ENCODE measurements at places on chromosomes 2 and 18.

- no peak overlapping the region for H3K27ac ChIP-seq
- H3K36me3 ChIP-seq, result peaks cover 43% of the 10 kb centered on the region
- peaks cover 5% of the 10 kb centered on the region for H3K4me1 ChIP-seq
- no peaks in the 10 kb centered on the region for H3K27me3 ChIP-seq
- no peak overlapping the region for H3K4me3 ChIP-seq
- DNase-seq, result peak; percentile 16
Measured at GRCh38 chr2:3539836-3540235, 18.3 kb downstream of the RNASEH1 start.

DNA sequence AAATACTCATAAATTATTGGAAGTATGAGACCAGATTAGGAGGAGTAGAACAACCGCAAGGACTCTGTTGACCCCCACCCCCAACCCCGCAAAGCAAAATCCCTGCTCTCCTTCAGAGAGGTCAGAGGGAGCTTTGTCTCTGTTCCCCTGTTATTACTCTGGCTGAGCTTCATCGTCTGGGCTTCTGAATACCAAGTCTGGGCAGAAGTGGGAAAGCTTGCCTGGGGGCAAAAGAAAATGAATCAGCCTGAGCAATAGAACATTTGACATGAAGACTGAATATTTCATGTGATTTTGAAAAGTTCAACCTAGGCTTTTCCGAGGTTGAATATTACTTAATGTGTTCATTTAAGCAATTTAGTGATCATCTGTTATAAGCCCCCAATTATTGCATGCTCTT, 114.6 kb upstream of the ARHGAP28 start:
- H3K4me1 ChIP-seq, result peaks cover 6% of the 10 kb centered on the region
- no peak overlapping the region for H3K4me3 ChIP-seq
- H3K27ac ChIP-seq, result no peak overlapping the region
- no peak for DNase-seq

- DNase-seq, result no peak
- no peaks in the 10 kb centered on the region for H3K27me3 ChIP-seq
- no peaks in the 10 kb centered on the region for H3K36me3 ChIP-seq
- H3K4me1 ChIP-seq, result peaks cover 18% of the 10 kb centered on the region
- H3K4me3 ChIP-seq, result no peak overlapping the region
Measured at GRCh38 chr2:64196963-64197362, 52.7 kb upstream of the PELI1 start.

- H3K27ac ChIP-seq, result no peak overlapping the region
- DNase-seq, result peak; percentile 19
- no peak overlapping the region for H3K4me3 ChIP-seq
- peaks cover 12% of the 10 kb centered on the region for H3K36me3 ChIP-seq
- no peaks in the 10 kb centered on the region for H3K27me3 ChIP-seq
Measured at GRCh38 chr2:121825003-121825950, 69.8 kb downstream of the TSN start.

- H3K27me3 ChIP-seq, result peaks cover 2% of the 10 kb centered on the region
- H3K27ac ChIP-seq, result no peak overlapping the region
- peaks cover 9% of the 10 kb centered on the region for H3K4me1 ChIP-seq
- DNase-seq, result peak; percentile 88
- H3K36me3 ChIP-seq, result no peaks in the 10 kb centered on the region
Measured at GRCh38 chr2:127649684-127650040, 3.7 kb downstream of the GPR17 start.

DNA sequence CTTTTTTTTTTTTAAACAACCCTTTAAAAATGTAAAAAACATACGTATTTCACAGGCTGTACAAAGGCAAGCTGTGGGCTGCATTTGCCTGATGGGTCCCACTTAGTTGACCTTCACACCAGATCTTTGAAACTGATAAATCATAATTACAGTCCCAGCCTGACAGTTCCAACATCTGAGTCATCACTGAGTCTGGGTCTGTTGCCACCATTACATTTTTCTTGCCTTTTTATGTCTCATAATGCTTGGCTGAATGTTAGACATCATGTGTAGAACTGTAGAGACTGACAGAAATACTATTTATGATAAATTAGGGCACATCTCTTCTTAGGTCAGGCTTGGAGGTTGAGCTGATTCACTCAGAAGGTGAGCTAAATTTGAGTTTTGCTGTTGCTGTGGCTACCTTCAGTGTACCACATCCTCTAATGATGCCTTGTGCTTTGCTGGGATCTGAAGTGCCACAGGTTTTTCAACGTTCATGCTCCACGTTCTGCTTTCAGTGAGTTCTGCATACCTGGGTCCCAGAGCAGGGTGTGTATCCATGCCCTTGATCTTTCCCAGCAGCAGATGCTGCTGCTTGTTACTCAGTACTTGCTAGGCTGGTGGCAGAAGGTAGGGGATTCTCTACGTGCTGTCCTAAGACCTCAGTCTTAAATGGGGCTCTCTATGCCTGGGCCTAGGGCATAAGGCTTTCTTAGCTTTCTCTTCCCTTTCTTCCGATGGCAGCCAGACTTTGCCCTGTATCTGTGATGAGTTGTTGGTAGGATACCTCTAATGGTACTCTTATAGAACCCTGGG, 160.6 kb upstream of the SMAD7 start:
- peaks cover 39% of the 10 kb centered on the region for H3K36me3 ChIP-seq
- H3K4me1 ChIP-seq, result peaks cover 9% of the 10 kb centered on the region
- no peak overlapping the region for H3K27ac ChIP-seq

GRCh38 chr18:56973487-56973886, 173.4 kb upstream of the BOD1L2 start:
- no peaks in the 10 kb centered on the region for H3K27me3 ChIP-seq
- no peak for DNase-seq
- no peak overlapping the region for H3K27ac ChIP-seq

GRCh38 chr2:82139979-82140611, 1835.5 kb upstream of the LRRTM1 start:
- H3K36me3 ChIP-seq, result peaks cover 3% of the 10 kb centered on the region
- H3K27me3 ChIP-seq, result no peaks in the 10 kb centered on the region
- no peak for DNase-seq
- H3K27ac ChIP-seq, result no peak overlapping the region

DNA sequence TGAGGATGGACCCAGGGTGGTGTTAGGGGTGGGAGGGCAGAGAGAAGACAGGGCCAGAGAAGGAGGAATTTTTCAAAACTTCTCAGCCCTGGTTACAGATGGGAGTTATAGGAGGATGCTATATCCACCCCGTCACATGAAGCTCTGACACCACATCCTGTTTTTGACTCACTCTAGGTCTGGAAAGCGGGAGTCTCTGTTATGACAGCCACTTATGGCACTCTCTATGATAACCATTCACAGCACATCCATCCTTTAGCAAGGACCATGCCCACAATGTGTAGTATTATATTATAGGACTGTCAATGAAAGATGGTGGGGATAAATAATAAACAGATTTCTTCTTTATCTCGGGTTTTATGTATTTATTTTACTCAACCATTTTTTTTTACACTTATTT, 461.2 kb downstream of the CDH2 start:
- no peak for DNase-seq
- no peak overlapping the region for H3K4me3 ChIP-seq
- peaks cover 5% of the 10 kb centered on the region for H3K36me3 ChIP-seq
- peaks cover 77% of the 10 kb centered on the region for H3K4me1 ChIP-seq
- H3K27me3 ChIP-seq, result no peaks in the 10 kb centered on the region

- no peaks in the 10 kb centered on the region for H3K4me1 ChIP-seq
- DNase-seq, result no peak
- no peaks in the 10 kb centered on the region for H3K36me3 ChIP-seq
- H3K27me3 ChIP-seq, result no peaks in the 10 kb centered on the region
- H3K27ac ChIP-seq, result no peak overlapping the region
Measured at GRCh38 chr2:195477248-195477995, 179.6 kb upstream of the SLC39A10 start.

DNA sequence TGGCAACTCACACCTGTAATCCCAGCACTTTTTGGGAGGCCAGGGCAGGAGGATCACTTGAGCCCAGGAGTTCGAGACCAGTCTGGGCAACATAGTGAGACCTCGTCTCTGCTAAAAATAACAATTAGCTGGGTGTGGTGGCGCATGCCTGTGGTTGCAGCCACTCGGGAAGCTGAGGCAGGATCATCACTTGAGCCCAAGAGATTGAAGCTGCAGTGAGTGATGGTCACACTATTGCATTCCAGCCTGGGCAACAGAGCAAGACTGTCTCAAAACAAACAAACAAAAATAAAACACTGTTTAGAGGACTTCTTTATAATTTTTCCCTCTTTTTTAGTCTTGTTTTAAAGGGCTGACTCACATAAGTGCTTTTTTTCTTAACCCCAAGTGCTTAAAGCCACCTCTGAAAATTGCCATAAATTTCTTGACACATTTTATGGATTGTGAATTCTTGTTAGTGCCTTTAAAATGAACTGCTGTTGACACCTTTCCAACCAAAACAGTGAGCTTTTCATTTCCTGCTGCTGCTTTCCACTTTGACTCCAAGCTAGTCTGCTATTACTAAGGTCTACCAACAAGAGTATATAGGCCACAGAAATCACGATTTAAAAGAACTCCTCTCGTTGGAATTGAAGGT, 41.7 kb downstream of the CYP20A1 start:
- H3K27me3 ChIP-seq, result no peaks in the 10 kb centered on the region
- no peaks in the 10 kb centered on the region for H3K4me1 ChIP-seq
- peaks cover 28% of the 10 kb centered on the region for H3K36me3 ChIP-seq
- DNase-seq, result no peak
- no peak overlapping the region for H3K4me3 ChIP-seq

DNA sequence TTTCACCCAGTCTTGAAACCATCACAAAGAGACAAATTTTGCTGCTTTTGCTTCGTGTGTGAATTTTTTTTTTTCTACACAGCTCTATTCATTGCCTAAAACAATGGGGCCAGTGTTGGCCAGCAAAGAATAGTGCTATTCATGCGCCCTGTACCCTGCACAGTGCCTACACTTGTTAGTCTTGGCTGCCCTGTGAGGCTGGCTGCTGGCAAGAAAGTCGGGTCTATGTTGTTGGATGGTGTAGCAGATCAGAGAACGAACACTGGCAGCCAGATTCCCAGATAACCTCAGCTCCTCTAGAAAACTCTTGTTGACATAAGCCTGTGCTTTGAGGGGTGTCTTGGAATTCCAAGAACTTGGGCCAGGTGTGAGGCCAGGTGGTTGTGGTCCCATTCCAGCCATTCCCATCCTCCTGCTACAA, 455.7 kb upstream of the TCF4 start:
- H3K4me1 ChIP-seq, result peaks cover 24% of the 10 kb centered on the region
- no peak overlapping the region for H3K4me3 ChIP-seq
- peak overlapping the region; percentile 48 for H3K27ac ChIP-seq
- DNase-seq, result peak; percentile 15
- H3K36me3 ChIP-seq, result peaks cover 8% of the 10 kb centered on the region

- H3K36me3 ChIP-seq, result peaks cover 11% of the 10 kb centered on the region
- DNase-seq, result no peak
- H3K27ac ChIP-seq, result peak within 1 kb of the TSS; percentile 88
- H3K4me1 ChIP-seq, result peaks cover 25% of the 10 kb centered on the region
- H3K4me3 ChIP-seq, result peak within 1 kb of the TSS; percentile 90
- no peaks in the 10 kb centered on the region for H3K27me3 ChIP-seq
Measured at GRCh38 chr2:46915281-46915810, at the start of gene MCFD2. Gene MCFD2 (minus strand): TSS chr2:46915806. CDS start chr2:46909171, 6,635 bp downstream.

DNA sequence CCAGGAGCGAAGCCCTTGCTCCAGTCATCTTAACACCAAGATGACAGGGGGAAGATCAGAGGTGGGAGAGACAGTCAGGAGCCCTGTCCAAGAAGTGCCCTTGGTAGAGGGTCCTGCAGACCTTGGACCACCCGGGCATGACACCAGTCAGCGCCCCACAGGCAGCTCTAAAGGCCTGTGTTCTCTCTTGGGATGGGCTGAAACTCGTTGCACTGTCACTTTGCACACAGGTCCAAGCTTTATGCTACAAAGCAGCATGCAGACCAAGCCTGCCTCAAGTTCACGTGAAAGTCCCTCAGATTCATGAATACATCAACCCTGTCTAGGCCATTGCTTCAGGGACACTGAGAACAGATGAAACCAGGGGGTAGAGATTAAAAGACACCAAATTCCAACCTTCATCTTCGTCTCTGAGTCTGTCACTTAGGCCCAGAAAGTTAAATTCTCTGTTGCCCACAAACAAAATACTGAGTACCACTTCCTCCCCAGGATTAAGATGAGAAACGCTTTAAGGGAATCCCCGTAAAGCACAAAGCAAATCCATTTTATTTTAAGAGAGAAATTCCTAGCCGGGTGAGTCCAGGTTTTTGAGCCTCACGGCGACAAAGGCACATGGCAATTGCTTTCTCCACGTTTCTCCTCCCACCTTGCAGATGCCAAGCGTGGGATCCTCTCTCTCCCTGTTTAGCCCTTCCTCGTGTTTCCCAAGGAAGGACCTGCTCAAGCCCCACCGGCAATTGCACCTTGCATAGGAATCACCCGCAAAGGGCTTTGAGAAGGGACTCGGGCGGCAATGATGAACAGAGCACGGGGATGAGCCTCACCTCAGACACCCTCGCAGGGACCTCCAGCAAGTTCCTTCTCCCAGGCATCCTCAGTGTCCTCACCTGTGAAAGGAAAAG, 75.0 kb upstream of the ID2 start:
- H3K27me3 ChIP-seq, result peaks cover 7% of the 10 kb centered on the region
- no peak for DNase-seq
- peaks cover 13% of the 10 kb centered on the region for H3K4me1 ChIP-seq
- H3K36me3 ChIP-seq, result 0 out of 2 replicates have a peak, but pooled peaks cover 2% of the 10 kb centered on the region

GRCh38 chr2:129698593-129698992, 280.9 kb upstream of the RAB6C start:
- H3K27ac ChIP-seq, result no peak overlapping the region
- no peaks in the 10 kb centered on the region for H3K4me1 ChIP-seq
- no peaks in the 10 kb centered on the region for H3K36me3 ChIP-seq

- H3K4me1 ChIP-seq, result peaks cover 72% of the 10 kb centered on the region
- no peaks in the 10 kb centered on the region for H3K27me3 ChIP-seq
- no peaks in the 10 kb centered on the region for H3K36me3 ChIP-seq
- DNase-seq, result no peak
- H3K4me3 ChIP-seq, result no peak overlapping the region
Measured at GRCh38 chr2:9610781-9611548, 19.8 kb downstream of the YWHAQ start.

DNA sequence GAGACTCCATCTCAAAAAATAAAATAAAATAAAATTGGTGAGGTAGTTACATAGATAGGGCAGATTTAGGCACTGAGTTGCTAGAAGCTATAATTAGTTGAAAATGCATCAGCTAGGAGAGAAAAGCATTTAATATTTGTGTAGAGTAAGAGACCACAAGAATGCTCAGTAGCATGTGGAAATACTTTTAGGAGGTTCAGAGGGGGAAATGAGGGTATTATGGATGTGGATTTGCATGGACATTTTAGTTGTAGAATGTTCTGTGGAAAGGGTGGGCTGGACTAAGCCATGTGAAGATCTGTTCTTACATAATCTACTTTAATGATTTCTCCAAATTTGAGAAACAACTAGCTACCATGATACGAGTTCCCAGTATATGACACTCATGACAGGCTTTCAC, 95.5 kb downstream of the ATP9B start:
- H3K4me3 ChIP-seq, result no peak overlapping the region
- no peaks in the 10 kb centered on the region for H3K4me1 ChIP-seq

DNA sequence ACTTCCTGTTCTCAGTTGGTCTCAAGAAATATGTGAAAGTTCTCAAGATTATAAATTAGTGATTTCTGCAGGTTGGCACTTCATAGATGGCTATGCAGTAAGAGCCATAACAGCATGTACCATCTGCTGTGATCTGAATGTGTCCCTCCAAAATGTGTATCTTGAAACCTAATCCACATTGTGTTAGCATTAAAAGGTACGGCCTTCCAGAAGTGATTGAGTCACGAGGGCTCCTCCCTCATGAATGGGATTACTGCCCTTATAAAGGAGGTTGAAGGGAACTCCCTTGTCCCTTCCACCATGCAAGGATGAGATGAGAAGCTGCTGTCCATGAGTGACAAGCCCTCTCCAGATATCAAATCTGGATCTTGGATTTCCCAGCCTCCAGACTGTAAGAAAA, 45.0 kb downstream of the METTL4 start:
- DNase-seq, result no peak
- no peaks in the 10 kb centered on the region for H3K27me3 ChIP-seq
- no peak overlapping the region for H3K4me3 ChIP-seq
- no peaks in the 10 kb centered on the region for H3K36me3 ChIP-seq
- H3K27ac ChIP-seq, result no peak overlapping the region
